CD4-positive, alpha-beta T cell (primary cell): ENCODE measurements at places on chromosomes 7 and 10.
A peak's percentile ranks its signal among the peaks of the same experiment; 100 is the strongest.

GRCh38 chr10:30709229-30709628 lies 79.7 kb upstream of the LYZL2 start:
- H3K4me3 ChIP-seq: no peak overlapping the region
- H3K27ac ChIP-seq: no peak overlapping the region
- no peak for DNase-seq
- peaks cover 24% of the 10 kb centered on the region for H3K4me1 ChIP-seq
- no peaks in the 10 kb centered on the region for H3K27me3 ChIP-seq

- H3K27me3 ChIP-seq: no peaks in the 10 kb centered on the region
- DNase-seq: no peak
- H3K4me1 ChIP-seq: no peaks in the 10 kb centered on the region
- H3K27ac ChIP-seq: no peak overlapping the region
- H3K4me3 ChIP-seq: no peak overlapping the region
These were observed 186.2 kb downstream of the BICC1 start for GRCh38 chr10:58698777-58699356.

GRCh38 chr10:43137717-43138020 lies 576 bp upstream of the CSGALNACT2 start:
- peaks cover 34% of the 10 kb centered on the region for H3K4me1 ChIP-seq
- H3K4me3 ChIP-seq: peak overlapping the region; percentile 64
- no peaks in the 10 kb centered on the region for H3K27me3 ChIP-seq
- no peaks in the 10 kb centered on the region for H3K36me3 ChIP-seq
- peak; percentile 19 for DNase-seq
- H3K27ac ChIP-seq: peak overlapping the region; percentile 82

DNA sequence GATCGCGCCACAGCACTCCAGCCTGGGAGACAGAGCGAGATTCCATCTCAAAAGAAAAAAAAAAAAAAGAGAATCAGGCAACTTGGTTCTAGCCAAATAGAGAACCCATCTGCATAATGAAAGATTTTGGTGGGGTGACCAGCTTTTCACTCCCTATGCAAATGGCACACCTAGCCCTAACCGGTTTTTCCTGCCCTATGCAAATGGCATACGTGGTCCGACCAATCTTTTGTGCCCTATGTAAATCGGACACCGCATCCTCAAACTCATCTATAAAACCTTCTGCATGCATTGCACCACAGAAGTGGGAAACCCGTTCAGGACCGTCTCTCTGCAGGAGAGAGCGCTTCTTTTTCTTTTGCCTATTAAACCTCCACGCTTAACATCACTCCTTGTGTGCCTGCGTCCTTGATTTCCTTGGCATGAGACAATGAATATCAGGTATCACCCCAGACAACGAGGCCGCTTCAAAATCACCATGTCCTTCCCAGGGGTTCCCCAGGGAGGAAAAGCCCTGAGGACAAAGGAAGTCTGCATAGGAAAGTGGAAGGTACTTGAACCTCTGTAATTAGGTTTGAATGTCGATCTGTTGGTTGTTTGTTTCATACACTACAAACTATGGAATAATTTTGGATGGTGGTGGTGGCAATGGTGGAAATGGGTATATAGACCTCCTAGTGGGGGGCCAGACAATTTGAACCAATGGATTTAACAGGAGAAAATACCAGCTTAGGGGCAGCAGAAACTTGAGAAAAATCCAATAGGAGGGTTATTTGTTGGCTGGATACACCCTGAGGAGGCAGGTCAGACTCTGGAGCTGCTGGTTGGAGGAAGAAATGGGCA lies 396.2 kb downstream of the TYW1 start:
- H3K36me3 ChIP-seq: no peaks in the 10 kb centered on the region
- no peak for DNase-seq
- no peak overlapping the region for H3K4me3 ChIP-seq
- no peak overlapping the region for H3K27ac ChIP-seq

GRCh38 chr7:22663721-22664120 lies 63.3 kb upstream of the IL6 start:
- no peaks in the 10 kb centered on the region for H3K36me3 ChIP-seq
- H3K4me1 ChIP-seq: no peaks in the 10 kb centered on the region
- H3K27me3 ChIP-seq: no peaks in the 10 kb centered on the region
- no peak overlapping the region for H3K4me3 ChIP-seq
- H3K27ac ChIP-seq: no peak overlapping the region

- no peak for DNase-seq
- no peaks in the 10 kb centered on the region for H3K27me3 ChIP-seq
- H3K4me1 ChIP-seq: peaks cover 17% of the 10 kb centered on the region
These were observed 37.3 kb downstream of the ZNF777 start for GRCh38 chr7:149423449-149424110.

- H3K27me3 ChIP-seq: no peaks in the 10 kb centered on the region
- H3K4me3 ChIP-seq: no peak overlapping the region
- no peaks in the 10 kb centered on the region for H3K36me3 ChIP-seq
- no peak for DNase-seq
These were observed 185.8 kb upstream of the PRSS1 start for GRCh38 chr7:142563470-142563869.

DNA sequence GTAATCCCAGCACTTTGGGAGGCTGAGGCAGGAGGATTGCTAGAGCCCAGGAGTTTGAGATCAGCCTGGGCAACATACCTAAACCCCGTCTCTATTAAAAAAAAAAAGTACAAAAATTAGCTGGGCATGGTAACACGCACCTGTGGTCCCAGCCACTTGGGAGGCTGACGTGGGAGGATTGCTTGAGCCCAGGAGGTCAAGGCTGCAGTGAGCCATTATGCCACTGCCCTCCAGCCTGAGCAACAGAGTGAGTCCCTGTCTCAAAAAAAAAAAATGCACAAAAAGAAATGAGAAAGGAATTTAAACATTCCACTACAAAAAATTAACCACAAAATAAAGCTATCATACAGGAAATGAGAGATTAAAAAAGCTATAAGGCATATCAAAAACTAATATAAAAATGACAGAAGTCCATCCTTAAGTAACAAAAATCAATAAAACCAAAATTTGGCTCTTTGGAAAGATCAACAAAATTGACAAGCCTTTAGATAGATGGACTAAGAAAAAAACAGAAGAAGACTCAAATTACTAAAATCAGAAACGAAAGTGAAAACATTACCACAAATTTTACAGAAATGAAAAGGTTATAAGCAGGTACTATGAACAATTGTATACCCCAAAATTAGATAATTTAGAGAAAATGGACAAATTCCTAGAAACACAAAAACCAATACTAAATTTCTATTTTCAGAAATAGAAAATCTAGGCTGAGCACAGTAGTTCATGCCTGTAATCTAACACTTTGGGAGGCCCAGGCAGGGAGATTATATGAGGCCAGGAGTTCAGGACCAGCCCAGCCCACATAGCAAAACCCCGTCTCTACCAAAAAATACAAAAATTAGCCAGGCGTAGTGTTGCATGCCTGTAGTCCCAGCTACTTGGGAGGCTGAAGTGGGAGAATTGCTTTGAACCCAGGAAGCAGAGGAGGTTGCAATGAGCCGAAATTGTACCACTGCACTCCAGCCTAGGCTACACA lies 42.4 kb upstream of the NANOS1 start:
- no peaks in the 10 kb centered on the region for H3K36me3 ChIP-seq
- no peaks in the 10 kb centered on the region for H3K27me3 ChIP-seq
- no peak overlapping the region for H3K4me3 ChIP-seq
- no peak for DNase-seq
